ENCODE measurements at places on chromosomes 6 and 20.

DNA sequence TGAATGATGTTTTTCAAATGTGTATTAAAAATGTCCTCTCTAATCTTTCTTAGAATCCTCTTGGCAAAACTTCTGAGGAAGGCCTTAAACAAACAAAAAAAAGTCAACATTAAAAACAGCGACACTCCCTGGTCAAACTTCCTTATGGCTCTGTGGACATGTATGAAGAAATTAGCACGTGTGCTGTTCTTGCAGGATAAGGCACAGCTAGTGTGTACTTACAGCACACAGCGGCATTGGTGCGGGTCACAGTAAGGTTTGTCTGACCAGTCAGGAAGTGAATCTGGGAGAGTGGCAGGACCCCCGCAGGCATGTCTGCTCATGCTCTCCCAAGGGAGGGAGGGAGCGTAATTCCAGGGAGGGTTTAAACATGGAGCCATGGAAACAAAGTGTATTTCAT, 38.8 kb downstream of the SLC22A1 start:
- DNase-seq: no peak

GRCh38 chr6:127119102-127120022, 891 bp downstream of the RSPO3 start:
- DNase-seq: peak; percentile 20

DNA sequence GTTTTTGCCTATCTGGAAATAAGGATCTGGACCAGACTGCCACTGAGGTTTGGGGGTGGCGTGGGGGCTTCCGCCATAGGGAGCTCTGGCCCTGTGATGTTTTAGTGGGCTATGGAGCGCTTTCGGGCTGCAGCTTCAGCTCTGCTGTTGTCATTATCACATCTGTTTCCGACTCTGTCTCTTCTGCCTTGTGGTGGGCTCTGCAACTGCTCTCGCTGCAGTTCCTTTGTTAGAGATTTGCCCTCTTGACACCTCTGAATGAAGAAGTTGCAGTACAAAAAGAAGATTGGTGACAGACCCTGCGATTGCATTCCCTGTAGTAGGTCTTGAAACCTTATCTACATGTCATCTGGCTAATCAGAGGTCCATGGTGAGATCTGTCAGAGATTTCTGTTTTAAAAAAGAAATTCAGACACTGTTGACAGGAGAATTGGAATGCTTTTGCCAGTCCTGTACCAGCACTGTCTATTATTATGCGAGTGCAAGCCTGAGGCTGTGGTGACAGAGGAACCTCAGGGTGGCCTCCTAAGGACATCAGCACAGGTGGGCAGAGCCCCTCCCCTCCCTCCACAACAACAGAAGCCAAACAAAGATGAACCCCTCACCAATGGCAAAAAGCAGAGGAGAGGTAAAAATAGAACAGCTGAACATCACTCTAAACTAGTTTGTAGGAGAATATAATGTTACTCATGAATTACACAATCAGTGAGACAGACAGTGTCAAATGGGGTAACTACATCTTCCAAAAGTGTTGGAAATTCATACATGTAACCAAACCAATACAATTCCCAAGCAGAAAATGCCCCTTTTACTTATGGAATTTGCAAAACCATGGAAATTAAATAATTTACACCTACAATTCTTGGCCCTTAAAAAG, 63.5 kb upstream of the DEFB112 start:
- no peak for DNase-seq

DNA sequence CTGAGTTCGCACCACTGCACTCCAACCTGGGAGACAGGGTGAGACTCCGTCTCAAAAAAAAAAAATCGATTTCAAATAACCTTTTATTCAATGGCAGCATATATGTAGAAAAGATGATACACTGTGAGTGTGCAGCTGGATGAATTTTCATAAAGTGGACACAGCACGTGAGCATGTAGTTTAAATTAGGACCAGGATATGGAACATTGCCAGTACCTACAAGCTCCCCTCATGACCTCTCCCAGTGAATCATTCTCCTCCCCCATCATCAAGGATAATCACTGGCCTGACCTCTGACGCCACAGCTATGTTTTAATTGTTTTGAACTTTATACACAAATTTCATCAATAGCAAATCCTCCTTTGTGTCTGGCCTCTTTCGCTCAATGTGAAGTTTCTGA, 53.8 kb upstream of the HDAC2 start:
- no peak for DNase-seq

DNA sequence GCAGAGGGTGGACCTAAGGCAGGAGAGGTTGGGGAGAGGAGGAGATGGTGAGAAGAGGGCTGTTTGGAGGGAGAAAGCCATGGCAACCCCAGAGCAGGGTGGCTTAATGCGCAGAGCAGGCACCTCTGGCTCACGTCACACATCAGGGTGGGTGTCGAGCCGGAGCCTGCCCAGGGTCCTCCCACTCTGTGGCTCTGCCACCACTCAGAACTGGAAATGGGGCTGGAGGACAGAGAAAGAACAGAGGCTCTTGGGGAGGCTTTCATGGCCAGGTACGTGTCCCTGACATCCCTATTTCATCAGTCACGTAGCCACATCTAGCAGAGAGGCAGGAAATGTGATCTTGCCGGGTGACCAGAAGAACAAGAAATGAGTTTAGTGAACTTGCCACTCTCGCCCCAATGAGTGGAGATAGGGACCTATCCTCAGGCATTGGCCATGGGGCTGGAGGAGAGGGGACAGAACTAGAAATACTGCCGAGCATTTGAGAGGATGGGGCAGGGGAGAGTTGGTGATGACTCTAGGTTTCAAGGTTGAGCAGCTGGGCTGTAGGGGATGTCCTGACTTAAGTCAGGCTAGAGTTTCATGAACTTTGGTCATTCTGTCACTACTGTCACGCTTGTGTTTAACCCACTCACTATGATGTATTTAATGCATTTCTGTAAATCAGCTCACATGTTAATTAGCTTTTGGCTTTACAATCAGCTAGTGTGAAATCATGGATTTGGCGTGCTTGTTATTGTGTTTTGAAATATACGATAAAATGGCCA, 52.7 kb downstream of the CDH26 start:
- DNase-seq: no peak

- no peak for DNase-seq
Observed at GRCh38 chr6:157713451-157714152, 109.4 kb upstream of the SNX9 start.

- DNase-seq: no peak
Observed at GRCh38 chr20:60125513-60125912, 167.3 kb downstream of the CDH26 start.

DNA sequence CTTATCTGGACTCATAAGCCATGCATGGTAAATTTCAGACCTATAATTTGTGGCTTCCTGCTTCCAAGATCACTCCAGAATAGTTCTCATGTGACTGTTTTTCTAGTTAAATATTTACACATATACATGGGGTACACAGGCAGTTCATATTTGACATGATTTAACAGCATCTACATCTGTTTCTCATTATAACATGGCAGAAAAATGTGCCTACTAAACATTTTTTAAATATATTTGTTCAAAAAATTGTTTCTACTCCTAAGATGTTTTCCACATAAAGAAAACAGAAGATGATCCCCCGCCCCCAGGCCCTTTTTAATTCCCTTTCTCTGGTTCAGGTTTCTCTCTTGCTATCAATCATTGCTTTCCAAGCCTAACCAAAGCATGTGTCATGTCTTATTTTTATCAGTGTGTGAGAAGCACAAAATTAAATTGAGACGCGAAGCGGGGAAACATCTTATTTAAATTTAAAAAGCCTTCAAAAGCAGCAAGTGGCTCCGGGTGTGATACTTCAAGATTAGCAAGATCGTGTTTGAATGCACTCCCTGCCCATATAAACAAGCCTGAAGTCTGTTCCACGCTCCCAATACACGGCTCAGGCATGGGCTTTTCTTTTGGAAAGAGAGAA, 37.3 kb downstream of the IPCEF1 start:
- DNase-seq: no peak

DNA sequence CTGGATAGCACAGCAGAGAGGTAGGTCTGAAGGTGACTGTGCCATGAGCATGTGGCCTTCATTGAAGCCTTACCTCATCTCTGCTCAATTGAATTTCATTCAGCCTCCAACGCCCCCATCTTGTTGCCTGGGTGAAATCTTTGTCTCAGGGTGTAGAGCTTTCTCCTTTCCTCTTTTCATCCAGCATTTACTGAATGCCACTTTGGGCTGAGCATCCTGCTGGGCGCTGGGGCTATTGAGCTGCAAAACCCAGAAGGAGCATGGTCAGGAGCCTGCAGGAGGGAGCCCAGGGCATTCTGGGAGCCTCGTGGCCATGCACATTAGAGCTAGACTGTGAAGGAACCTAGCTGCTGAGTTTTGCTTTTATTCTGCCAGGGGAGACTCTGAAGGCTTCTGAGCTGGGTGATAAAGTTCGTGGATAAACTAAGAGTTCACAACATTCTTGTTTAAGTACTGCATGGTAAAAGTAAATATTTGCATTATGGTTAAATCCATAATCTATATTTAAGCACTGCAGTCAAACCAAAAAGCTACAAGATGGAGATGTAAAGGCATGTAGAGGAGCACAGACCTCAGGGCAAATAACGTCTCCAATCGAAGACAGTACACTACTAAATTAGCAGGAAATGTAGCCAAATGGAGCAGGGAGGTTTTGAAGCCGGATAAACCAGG, 13.2 kb upstream of the ASXL1 start:
- no peak for DNase-seq

DNA sequence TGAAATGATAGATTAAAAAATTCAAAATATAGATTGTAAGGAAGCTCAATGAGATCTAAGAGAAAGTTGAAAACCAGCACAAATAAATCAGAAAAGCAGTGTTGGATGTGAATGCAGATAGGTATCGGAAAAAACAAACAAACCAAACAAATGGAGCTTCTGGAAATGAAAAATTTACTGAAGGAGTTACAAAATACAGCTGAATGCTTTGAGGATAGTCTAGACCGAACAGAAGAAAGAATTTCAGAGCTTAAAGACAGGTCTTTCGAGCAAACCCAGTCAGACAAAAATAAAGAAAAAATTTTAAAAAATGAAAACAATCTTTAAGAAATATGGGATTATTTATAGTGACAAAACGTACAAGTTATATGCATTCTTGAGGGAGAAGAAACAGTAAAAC, 146.7 kb downstream of the FAM83B start:
- no peak for DNase-seq

All from B cell (primary cell).